ENCODE measurements at places on chromosomes 4 and X.

- DNase-seq: no peak
Observed at GRCh38 chrX:68409194-68409593, 24.1 kb downstream of the OPHN1 start.

DNA sequence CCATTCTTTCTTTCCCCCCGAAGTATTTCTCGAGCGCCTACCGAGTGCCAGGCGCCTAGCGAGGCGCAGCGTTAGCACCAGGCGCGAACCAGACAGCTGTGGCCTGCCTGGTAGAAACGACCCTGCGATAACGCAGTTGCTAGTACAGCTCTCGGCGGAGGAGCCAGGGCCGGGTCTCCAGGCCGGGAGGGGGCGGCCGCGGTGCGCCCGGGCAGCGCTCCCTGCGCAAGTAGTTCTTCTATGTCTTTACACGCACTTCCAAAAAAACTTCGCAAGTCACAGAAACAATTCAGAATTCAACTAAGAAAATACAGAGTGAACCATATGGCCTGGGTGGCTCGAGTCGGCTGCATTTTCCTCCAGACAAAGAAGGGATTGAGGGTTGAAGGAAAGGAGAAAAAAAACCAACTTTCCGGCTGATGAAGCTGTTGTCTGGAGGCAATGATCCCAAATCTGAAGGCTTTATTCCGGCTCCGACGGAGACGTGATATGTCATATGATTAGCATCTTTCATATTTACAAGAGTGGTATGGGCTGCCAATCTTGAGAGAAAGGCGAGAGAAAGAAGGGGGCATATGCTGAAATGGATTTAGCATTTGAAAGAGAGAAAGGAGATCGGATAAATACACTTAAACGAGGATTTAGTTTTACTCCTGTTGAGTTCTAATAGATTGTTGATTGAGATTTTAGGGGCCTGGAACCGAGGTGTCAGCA lies 7.2 kb upstream of the NEUROG2 start:
- DNase-seq: peak; percentile 50

- DNase-seq: no peak
Observed at GRCh38 chr4:142312391-142312790, 533.7 kb downstream of the INPP4B start.

DNA sequence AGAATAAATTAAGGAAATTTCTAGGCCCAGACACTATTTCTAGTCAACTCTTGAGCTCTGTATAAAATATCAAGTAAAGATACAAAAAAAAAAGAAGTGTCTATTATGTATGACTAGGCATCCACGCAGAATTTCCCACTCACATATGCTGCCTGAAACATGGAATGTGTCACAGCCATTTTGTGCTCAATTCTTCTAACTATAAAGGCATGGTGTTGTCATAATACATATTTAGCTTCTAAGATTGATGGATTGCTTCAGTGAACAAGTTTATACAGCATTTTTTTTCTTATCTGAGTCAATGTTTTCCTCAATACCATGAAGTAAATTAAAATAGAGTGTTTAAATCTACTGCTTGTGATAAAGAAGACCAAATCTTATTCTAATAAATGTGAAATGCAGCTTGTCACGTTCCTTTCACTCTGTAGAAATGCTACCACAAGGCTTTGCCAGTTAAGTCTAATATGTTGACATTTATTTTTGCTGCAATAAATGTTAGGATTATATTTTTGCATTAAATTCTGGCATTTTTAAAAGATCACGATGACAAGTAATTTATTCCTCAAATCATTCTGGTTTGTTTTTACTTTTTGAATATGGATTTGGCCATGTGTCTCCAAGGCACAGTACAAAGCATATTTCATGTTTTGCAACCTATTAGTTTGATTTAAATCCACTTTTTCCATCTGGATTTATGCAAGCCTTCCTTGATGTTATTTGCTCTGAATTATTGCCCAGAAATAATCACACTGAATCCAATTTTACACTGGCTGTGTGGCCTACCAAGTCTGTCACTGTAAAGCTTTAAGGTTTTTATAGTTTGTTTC lies 1829.0 kb upstream of the PCDH7 start:
- no peak for DNase-seq

DNA sequence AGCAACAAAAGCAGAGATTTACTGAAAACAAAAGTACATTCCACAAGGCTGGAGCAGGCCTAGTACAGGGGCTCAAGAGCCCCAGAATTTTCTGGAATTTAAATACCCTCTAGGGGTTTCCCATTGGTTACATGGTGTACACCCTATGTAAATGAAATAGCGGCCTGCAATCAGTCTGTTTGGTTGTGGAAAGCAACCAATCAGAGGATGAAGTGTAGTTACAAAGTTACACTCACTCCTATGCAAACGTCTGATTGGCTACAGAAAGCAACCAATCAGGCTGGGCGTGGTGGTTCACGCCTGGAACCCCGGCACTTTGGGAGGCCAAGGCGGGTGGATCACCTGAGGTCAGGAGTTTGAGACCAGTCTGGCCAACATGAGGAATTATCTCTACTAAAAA lies 13.8 kb upstream of the TXLNG start:
- DNase-seq: no peak

- no peak for DNase-seq
Observed at GRCh38 chr4:165248102-165248501, 40.7 kb downstream of the KLHL2 start.

DNA sequence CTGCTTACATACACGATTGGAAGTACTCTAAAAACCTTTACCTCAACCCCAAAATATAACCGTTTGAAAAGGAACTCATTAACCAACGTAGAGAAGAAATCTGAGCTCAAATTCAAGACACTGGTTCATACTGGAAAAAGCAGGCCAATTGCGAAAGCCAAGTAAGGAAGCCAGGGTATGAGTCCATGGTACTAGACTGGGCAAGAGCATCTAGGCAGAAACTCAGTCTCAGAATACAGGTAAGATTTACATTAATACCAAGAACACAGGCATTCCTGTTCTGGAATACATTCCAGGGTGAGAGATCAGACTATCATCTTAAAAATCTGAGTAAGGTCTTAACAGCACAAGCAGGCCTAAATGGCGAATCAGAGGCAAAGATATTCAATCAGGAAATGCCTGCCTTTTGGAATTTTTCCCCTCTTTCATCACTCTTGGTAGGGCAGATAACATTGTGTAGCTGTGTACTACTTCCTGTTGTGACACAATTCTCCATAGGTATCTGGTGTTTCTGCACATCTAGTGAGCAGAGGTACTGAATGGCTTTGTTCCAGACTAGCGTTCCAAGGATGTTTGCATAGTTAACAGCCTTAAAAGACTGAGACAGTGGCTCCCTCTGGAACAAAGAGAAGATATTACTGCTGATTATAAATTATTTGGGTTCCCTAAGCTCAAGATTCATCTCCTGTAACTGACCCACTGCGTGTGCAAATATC lies 311.3 kb downstream of the PCDH19 start:
- no peak for DNase-seq

DNA sequence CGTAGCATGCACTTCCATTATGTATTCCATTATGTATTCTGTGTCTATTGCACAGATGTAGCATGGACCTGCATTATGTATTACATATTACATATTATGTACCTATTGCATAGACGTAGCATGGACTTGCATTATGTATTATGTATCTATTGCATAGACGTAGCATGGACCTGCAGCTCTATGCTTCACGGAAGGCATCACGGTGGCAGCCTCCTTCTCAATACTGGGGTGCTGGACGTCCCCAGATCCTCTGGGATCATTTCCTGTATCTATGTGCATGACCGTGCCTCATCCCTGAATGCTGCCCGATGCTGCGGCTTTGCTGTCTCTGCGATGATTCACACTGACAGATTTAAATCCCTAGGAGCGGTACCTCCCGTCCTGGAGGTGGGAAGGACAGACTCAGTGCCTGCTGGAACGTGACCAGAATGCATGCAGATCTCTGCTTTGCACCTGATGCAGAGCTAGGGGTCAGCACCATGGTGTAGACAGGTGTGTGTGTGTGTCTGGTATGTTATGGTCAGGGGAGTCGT lies 317.5 kb downstream of the DHRSX start:
- no peak for DNase-seq

- DNase-seq: no peak
Observed at GRCh38 chr4:7224001-7224400, 31.7 kb downstream of the SORCS2 start.

GRCh38 chrX:6981718-6982406 lies 165.7 kb upstream of the STS start:
- DNase-seq: no peak

GRCh38 chr4:170114636-170115035 lies 24.9 kb upstream of the AADAT start:
- DNase-seq: no peak

GRCh38 chr4:23237771-23238170 lies 545.0 kb downstream of the GBA3 start:
- peak; percentile 49 for DNase-seq

GRCh38 chr4:177791188-177791587 lies 349.0 kb upstream of the AGA start:
- no peak for DNase-seq

DNA sequence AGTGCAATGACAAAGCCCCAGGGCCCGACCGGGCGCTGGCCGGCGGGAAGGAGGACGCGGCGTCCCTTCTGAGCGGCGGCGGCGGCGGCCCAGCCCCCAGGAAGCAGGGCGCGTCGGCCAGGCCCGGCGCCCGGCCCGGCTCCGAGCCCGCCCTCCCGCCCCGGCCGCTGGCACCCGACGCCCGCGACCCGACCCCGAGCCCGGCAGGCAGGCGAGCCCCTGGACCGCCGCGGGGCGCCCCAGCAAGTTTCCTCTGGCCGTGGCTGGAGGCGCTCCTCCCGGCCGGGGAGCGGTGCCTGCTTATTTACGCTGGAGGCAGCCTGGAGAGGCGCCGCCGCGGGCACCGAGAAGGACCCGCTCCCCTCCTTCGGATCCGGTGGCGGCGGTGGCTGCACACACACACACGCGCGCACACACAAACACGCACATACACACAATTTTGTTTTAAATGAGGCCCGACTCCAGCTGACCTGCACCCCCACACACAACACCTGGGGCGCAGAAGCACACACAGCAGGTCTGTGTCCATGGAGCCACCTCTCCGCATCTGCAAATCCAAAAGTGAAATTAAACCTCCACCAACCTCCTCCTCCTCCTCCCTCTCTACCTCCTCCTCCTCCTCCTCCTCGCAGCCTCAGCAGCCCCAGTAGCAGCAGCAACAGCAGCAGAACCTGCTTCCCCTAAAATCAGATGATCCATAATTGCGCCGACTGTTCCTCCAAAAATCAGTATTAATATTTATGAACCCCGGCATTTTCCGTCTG lies 669 bp downstream of the IRF2 start:
- DNase-seq: peak; percentile 66

DNA sequence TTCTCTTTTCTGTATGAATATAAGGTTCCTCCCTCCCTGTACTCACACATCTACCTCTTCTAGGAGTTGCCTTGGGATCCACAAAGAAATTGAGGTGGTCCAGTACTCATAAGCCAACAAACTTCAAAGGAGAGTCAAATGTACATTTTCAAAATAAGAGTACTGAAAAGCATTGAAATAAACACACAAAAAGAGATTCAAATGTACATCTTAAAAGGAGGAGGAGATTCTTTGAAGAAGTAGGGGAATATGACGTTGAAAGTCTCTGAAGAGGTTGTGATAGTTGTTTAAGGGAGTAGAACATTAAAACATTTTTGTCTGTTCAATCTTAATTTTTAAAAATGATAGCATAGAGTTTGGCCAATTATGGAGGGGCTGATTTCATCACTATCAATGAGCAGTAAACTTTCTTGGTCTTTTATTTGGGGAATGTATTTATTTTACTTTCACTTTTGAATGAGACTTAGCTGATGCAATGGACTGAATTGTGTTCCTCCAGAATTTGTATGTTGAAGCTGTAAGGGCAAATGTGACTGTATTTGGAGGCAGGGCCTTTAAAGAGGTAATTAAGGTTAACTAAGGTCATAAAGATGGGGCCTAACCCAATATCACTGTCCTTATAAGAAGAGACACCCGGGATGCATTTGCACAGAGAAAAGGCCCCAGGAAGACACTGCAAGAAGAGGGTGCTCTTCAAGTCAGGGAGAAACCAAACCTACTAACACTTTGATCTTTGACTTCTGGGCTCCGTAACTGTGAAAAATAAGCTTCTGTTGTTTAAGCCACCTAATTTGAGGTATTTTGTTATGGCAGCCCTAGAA lies 226.3 kb upstream of the PGRMC2 start:
- DNase-seq: no peak

GRCh38 chr4:2257361-2258081 lies 4.4 kb downstream of the MXD4 start:
- DNase-seq: peak; percentile 43

- DNase-seq: peak; percentile 66
Observed at GRCh38 chr4:183984566-183984965, 79.5 kb downstream of the STOX2 start.

DNA sequence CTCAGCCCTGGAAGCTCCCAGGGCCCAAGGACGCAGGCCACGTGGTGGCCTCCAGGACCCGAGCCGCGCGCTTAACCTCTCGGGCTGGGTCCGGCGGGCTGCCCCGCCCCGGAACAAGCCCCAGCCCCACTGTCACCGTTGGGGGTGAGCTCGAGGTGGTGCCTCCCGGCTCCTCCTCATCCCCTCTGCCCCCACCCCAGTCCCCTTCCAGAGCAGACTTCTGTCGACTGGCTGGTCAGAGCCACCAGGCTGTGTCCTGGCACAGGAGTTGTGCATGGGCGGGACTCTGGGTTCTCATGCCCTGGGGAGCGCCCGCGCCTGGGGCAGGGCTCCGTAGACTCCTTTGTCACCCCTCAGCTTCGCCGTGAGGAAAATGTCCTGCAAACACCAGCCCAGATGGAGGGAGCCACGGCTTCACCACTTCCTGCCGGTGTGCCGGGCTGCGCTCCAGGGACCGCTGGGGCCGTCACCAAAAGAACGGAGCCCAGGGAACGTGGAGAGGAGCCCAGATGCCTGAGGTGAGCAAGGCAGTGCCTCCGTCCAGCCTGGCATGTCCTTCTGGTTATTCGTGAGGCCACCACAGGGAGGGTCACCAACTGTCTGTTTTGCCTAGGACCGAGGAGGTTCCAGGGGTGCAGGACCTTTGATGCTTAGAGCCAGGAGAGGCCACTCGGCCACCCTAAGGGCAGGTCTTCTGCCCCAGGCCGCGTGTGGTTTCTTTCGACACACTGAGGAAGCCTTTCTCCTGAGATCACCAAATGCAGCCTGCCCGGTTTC lies 7.1 kb upstream of the RGS12 start:
- peak; percentile 50 for DNase-seq

GRCh38 chr4:57061395-57061794 lies 48.8 kb downstream of the IGFBP7 start:
- no peak for DNase-seq

DNA sequence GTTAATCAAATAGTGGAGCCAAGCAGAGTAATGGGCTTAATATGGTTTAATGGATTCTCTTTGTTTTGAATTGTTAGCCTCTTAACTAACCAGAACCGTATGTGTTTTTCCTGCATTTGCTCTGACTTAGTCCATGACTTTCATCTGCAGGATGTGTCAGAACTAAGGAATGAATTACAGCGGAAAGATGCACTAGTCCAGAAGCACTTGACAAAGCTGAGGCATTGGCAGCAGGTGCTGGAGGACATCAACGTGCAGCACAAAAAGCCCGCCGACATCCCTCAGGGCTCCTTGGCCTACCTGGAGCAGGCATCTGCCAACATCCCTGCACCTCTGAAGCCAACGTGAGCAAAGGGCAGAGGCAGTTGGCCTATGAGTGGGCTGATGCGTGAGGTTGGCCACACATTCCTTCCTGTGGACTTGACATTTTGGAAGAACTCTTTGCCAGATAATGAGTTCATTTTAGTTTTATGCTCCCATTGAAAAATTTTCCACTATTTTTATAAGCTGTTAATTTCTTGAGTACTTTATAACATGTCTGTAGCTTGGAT lies 9.1 kb downstream of the MED28 start:
- DNase-seq: no peak

Measured in Right ventricle myocardium superior (tissue), 1 donor.